ENCODE measurements at places on chromosomes 13 and 19.
A peak's percentile ranks its signal among the peaks of the same experiment; 100 is the strongest.

DNA sequence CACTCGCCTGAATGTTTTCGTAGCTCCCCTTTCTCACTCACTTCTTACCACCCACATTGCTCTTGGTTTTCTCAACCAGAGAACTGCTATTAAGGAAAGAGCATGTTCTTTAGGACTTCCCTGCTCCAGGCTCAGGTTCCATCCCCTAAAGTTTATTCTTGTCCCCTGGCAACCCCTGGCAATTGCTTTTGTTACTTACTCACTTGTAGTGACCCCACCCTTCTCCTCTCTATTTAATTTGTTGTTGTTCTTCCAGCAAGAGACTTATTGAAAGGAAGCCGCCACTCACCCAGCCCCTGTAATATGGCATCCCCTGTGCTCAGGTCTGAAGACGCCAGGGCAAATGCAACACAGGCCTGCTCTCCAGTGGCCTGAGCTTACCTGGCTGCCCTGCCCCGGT lies 233.7 kb upstream of the SOX21 start:
- no peak for DNase-seq

DNA sequence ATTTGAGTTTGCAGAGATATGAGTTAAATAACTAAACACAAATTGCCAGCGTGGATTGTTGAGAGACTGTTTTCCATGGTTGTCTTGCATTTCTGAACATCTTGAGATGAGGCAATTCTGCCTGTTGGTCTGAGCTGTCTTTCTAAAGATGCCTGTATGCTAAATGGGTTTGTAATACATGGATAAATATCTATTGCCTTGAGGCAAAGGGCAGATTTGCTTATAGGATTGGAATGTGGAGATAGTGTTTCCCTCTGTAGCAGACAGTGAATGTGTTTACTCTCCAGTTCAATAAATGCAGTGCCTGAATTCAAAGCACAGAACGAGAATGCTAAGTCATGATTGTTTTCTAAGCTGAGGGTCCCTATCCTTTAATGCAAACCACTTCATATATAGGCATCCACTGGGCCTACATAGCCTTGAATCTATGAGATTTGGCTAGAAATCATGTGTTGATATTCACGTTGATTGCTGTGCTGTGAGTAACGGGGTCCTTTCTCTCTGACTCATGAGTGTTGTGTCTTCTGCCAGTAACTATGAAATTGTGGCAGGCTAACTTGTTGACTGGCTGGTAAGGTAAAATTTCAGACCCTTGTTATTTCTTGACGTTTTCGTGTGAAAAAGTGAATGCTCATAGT lies 2554.8 kb downstream of the PCDH9 start:
- DNase-seq = peak; percentile 63

GRCh38 chr13:81848291-81848690 lies 1507.4 kb upstream of the SPRY2 start:
- DNase-seq = no peak

DNA sequence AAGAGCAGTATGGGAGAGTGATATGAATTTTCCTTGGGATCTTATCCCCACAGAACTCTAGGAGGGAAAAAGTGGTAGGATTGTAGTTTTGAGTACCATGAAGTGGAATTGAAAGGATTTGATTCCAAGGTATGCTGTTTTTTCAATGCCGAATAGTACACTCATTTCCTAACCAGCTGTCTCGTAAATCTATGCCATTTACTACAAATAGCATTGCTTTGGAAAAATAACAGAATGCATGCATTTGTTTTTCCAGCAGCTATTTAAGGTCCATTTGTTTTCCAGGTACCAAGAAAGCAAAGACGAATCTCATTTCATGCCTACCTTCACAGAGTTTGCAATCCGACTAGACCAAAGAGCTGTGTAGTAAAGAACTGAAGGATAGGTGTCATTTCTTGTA lies 10.5 kb downstream of the POLR1D start:
- no peak for DNase-seq

DNA sequence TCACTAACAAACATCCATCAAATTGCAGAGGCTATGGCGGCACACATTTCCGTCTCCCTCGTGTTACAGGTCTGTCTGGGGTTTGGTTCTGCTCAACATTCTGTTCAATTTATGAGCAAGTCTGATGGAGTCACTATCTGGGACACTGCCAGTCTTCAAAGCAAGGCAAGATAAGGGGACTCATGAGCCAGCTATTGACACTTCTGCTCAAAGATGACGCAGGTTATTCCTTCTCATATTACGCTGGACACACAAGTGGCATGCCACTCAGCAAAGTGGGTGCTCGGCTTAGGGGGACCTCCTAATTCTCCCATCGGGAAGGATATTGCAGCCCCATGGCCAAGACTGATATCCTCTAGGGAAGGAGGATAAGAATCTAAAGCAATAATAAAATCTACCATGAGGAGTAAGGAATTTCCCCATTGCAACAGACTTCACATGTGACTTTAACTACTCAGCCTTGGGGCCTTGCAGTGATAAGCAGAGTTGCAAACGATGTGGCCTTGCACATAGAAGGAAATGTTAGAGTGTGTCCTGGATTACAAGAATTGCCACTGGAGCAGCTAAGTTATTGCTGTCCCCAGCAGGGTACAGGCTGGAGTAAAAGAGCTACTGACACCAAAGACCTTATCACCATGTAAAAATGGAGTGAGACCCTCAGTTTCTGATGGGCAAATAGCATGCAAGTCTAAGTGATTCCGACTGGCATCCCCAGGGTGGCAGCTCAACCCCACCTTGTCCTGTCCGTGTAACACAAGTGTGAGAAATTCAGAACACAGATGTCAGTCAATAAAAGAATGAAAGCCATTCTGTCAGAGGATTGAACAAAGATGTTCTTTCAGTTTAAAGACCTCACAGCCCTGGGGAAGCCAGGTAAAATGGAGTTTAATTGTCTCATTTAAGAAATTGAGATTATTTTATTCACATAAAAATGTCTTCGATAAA lies 306.1 kb downstream of the IRS2 start:
- DNase-seq = peak; percentile 30

DNA sequence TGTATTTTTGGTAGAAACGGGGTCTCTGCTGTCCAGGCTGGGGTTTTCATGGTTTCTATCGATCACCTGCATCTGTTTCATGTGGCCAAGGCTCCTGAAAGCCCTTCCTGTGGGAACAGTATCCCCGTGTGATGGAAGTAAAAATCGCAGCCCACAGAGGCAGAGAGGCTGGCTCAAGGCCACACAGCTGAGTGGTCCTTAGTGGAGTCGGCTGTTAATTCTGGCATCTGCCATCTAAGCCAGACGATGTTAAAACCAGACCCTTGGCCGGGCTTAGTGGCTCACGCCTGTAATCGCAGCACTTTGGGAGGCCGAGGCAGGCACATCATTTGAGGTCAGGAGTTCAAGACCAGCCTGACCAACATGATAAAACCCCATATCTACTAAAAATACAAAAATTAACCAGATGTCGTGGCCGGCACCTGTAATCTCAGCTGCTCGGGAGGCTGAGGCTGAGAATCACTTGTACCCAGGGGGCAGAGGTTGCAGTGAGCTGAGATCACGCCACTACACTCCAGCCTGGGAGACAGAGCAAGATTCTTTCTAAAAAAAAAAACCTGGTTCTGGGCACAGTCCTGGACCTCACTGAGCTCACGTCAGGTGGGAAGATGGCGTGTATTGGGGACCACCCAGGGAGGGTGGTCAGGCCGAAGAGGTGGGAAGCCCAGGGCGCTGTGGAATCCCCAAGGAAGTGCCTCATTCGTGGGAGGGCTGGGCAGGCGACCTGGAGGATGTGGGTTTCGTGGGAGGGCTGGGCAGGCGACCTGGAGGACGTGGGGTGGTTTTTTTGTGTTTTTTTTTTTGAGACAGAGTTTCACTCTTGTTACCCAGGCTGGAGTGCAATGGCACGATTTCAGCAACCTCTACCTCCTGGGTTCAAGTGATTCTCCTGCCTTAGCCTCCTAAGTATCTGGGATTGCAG lies 18.5 kb upstream of the MISP start:
- DNase-seq = no peak

DNA sequence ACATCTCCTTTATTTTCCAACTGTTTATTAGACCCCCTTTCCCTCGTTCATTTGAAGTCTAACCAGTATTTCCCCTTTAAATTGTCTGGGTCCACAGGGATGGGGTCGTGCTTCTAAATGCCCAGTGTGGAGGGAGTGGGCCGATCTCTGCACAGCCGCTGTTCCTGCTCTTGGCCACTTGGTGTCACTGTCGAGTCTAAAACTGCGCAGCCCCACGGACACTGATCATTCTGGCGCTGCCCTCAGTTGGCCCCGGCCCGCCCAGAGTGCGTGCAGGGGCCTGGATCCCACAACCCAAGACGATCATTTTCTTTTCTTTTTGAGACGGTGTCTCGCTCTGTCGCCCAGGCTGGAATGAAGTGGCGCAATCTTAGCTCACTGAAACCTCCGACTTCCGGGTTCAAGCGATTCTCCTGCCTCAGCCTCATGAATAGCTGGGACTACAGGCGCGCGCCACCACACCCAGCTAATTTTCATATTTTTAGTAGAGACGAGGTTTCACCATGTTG lies 12.0 kb downstream of the WDR88 start:
- no peak for DNase-seq

GRCh38 chr13:52810526-52810925 lies 37.9 kb downstream of the PCDH8 start:
- DNase-seq = no peak

DNA sequence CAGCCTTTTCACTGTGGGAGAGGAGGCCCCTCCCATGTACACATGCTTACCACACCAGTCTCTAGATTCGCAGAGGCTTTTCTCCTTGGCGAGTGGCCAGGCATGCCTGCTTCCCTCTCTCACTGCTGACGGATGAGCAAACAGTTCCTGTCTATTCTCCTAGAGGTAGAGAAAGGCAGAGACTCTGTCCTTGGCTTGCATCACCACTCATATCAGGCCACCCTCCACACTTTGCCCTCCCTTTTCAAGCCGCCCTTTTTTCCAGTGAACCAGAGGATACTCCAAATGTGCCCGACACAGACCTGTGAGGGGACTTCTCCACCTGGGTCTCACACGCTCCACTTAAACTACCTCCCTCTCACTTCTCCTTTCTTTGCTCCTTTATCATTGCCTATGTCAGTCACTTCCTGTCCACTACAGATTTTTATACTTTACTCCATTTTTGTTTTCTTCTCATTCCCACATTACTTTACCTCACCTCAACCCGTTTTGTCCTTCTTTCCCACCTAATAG lies 284.6 kb downstream of the DNAJC15 start:
- DNase-seq = peak; percentile 73

DNA sequence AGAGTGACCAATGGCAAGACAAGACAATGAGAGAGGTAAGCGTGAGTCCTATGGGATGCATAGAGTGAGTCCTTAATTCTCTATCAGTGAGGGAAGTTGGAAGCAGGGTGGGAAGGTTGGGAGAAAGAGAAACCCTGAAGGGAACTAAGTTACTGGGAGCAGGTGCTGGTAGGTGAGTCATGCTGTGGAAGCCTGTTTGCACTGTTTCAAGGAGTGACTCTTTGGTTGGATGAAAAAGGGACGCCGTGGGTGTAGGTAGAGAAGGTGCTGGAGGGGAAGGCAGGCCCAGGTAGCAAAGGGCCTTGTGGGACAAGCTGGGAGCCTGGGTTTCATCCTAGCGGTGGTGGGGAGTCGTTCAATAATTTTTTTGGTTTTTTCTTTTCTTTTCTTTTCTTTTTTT lies 21.9 kb downstream of the IGFL1 start:
- no peak for DNase-seq

GRCh38 chr13:23430664-23431063 lies 2.8 kb downstream of the SACS start:
- no peak for DNase-seq

DNA sequence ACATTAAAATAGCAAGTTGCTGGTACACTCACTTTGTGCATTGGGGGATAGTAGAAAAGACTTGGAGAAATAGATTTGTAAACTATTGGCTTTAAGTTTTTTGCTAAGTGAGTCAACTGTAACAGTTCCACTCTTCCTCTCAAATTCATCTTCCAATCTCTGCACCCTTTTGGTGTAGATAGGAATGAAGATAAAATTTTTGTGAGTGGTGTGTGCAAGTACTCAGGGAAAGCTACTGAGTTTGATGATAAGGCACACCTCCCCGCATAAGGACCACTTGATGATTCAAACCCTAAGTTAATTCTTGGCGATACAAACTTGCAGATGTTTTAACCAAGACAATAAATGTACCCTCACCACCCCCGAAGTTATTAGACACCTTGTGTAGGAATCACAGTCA lies 168.3 kb upstream of the SLITRK1 start:
- peak; percentile 77 for DNase-seq

- peak; percentile 90 for DNase-seq
These were observed 56.8 kb downstream of the THSD1 start for GRCh38 chr13:52348983-52349780.
